ENCODE measurements at places on chromosomes 7 and 10. TPM values are rescaled to one million over a fixed set of nuclear protein-coding genes. Genes with fewer than 3 reads are reported as not detected.

DNA sequence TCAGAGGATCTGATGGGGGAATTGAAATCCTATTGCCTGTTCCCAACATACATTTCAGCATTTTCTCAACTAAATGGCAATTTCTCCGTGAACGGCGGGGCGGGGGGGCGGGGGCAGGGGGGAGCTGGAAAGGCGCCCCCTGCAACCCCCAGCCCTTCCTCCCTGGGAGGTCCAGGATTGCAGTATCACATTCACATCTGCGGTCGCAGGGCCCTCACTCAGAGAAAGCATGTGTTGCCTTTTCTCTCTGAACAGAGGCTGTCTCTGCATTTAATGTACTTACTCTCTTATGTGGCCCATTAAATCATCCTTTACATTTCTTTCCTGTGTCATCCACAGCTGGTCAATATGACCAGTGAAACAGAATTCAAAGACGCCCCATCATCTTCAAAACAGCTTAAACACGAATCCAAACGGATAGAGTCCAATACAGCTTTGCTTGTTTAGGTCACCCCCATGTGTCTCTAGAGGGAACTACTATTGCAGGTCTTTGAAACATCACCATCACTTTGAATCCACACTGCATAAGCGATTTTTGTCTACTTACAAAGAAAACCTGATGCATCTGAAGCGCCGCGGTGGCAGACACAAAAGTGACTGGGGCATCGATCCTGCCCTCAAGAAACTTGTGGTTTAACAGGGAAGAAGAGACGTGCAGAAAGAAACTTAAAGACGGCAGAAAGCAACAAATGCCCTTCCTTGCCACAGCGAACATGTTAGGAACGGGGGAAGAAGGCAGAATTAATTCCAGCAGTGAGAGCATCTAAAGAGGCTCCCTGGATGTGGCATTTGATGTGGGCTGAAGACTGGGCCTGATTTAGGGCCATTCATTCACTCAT, 17.0 kb upstream of the ECHDC3 start:
- peak; percentile 40 for DNase-seq

MBLAC1 gene
- 2.3 TPM for total RNA-seq

DNA sequence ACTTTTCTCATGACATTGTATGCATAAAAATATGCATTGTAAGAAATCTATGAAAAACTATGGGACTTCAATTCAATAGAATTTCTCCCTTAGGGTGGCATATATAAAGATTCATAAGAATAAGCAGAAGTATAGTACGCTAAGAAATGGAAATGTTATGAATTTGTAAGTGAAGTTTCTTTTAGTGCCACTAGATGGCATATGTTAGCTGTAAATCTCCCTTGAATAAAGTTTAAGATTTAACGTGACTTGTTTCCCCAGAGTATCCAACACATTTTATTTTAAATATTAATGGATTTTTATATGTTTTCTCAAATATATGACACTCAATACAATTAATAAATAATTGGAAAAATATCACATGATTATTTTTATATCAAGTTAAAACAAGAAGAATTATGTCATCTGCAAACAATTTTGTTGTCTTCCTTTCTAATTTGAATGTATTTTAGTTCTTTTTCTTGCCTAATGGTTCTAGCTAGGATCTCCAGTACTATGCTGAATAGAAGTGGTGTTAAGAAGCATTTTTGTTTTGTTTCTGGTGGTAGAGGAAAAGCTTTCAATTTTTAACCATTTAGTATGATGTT, 287.2 kb downstream of the HGF start:
- DNase-seq = no peak

DNA sequence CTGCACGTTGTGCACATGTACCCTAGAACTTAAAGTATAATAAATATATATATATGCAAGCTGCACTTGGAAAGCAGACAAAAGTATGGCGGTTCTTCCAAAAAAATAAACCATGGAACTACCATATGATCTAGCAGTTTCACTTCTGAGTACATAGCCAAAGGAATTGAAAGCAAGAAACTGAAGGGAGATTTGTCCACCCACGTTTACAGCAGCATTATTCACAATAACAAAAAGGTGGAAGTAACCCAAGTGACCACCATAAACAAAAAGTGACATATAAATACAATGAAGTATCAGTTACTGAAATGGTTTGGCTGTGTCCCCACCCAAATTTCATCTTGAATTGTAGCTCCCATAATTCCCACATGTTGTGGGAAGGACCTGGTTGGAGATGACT, 525.3 kb upstream of the CELF2 start:
- DNase-seq = no peak

CDK1 gene
- total RNA-seq = 132 TPM

DNA sequence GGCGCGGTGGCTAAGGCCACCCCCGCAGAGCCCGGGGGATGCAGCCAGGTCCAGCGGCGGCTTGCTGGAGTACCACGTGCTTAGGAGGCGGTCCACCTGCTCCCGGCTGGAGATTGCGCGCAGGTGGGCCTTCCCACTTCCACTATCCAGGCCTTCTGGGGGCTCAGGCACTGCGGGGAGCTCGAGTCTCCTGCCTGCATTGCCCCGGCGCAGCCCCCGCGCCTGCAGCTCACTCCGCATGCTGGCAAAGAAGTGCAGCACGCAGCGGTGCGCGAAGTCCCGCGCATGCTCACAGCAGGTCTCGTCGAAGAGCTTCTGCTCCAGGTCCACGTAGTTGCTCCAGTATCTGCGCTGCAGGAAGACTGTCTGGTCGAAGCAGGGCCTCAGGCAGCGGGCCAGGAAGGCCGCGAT, 5.8 kb downstream of the CALHM3 start:
- no peak for DNase-seq

GRCh38 chr7:87116315-87116714, 35.9 kb upstream of the DMTF1 start:
- DNase-seq = no peak

FRAT2 gene
- total RNA-seq = 9.0 TPM

GRCh38 chr10:52959810-52960209, 187.2 kb upstream of the MBL2 start:
- no peak for DNase-seq

MTURN gene
- total RNA-seq = 3.7 TPM

MALRD1 gene
- total RNA-seq = not detected

GRCh38 chr7:79176859-79177477, 276.5 kb downstream of the MAGI2 start:
- DNase-seq = no peak

DNA sequence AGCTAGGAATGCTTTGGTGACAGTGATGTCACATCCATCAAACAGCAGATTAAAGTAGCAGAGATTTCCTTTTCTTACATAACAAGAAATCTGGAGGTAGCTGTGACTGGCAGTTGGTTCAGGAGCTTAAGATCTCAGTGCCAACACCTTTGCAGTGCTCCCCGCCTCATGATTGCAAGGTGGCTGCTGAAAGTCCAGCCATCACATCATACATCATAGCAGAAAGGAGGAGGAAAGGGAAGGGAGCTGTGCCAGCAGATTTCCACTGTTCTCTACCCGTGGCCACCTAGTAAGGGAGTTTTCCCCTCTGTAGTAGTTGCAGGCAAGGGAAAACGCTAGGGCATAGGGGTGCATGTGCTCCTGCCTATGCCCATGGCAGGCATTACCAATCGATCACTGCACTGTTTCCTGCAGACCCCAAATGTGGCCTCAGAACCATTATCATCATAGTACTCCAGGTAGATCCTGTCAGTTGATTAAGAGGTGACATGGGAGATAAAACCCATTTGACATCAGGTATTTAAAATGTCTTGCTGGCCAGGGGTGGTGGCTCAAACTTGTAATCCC, 57.9 kb upstream of the GTF2IRD1 start:
- no peak for DNase-seq

TNRC18 gene
- total RNA-seq = 53.9 TPM

NACAD gene
- not detected for total RNA-seq

ABCB4 gene
- not detected for total RNA-seq

DNA sequence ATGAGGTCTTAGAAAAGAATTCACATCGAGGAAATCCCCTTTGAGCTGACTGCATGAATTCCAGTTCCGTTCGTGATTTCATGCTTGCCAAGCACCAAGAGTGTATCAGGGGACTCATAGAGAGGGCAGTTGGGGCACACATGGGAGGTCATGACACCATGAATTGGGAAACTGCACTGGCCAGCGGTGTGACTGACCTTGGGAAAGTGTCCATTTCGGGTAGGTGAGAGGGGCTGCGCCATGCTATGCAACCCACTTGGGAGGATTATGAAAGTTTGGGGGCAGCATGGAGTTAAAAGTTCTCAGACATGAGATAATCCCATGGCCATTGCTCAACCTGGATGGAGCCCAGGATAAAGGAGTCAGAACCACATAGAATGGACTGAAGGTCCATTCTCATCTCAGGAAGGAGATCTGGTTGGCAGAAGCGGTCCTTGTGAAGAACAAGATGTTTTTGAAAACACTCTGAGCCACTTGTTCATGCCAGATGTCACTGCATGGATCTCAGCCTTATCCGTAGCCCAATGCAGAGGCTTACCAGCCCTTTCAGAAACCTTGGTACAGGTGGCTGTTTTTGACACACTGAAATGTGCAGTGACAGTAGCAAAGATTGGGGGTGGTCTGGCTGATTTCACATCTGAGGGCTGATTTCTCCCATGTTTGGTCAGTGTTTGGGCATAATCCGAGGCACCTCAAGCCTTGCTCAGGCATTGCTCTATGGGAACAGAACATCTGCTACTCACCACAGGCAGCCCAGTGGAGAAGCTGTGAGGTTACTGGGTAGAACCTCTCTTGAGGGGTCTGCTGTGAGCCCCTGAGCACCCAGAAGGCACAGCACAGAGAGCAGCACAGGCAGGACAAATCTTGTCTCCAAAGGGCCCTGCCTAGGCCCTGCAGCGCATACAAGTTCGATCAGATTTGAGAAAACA, 252.3 kb downstream of the CXCL12 start:
- DNase-seq = no peak

DNA sequence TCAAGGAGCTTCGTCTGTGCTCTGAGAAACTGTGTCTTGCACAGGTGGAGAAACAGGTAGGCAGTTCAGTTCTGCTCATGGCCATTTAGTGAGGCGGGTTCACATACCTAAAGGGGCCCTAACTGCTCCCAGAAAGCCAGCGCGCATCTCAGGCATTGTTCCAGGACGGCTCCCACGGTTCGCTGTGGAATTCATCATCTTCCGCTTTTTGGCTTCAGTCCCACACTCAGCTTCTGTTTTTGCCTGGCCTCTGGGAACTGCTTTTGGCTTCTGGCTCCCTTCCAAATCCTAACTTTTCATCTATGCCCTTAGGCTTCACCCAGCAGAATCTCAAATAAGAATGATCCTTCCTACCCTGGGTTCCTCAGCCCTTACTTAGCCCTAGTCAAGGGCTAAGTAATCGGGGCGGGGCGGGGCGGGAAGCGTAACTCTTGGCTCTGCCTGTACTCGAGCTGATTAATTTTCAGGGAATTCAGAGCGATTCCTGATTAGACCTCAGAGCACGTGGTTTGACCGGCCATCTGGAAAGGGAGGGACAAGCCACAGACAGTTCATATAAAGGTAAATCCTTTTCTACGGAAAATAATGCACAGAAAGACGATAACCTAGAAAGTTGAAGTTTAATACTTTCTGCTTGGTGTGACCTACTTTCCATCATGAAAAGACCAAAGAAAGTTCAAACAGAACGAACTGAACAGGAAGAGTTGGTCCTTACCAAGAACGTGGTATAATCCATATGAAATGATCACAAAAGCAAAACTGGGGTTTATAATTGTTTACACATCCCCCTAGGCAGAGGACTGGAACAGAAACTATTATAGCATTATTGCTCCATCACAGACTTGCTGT, 105.7 kb downstream of the ST8SIA6 start:
- DNase-seq = no peak

DNA sequence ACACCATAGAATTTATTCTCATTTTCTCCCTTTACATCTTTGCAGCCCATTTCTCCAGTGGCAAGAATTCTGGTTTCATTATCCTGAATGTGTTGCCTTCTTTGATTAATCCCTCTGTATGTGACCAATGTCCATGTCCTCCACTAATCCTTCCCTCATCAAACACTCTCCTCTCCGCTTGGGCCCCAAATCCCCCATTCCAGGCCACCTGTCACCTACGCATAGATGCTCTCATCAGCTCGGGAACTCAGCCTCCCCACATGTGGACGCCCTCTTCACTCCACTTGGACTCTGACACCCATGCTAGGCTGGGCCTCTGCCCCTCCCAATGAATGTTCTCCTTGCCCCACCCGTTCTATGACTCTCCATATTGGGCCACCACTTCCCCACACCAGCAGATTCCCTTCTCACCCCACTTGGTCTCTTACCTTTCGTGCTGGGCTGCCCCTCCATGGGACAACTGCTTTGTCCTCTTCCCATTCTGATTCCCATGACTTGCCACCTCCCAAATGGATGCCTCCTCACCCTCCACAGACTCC, 18.7 kb upstream of the RBM20 start:
- DNase-seq = no peak

DNA sequence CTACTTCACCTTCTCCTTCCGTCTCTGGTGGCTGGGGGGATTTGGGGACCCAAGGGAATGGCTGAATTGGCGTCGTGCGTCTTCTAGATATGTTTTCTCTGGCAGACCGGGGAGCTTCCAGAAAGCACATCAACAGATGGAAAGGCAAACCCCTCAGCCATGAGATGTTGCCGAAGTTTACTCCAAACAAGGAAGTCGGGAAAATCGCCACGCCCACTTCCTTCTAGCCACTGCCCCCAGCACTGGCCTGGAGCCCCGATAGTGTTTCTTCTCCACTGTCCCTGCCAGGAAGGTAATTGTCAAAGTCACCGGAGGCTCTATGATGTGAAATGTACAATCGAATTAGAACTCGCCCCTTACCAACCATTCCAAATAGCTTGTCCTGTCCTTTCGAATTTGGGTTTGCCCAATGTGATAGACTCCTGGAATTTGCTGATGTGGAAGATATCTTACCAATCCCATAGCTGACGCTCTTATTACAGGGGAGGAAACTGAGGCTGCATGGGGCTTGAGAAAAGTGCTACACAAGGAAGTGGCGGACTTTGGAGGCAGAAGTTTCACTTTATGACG, 191.0 kb downstream of the LSM5 start:
- no peak for DNase-seq

GRCh38 chr7:37286454-37286832, 162.2 kb downstream of the ELMO1 start:
- DNase-seq = no peak

GRCh38 chr10:122206471-122207065, 64.5 kb upstream of the BTBD16 start:
- DNase-seq = no peak

FLNC gene
- not detected for total RNA-seq

SYT15B gene
- total RNA-seq = 0.17 TPM

RPEL1 gene
- not detected for total RNA-seq
